ENCODE measurements at places on chromosomes 2 and 18.

GRCh38 chr2:237446338-237446665 lies 32.3 kb upstream of the COL6A3 start:
- DNase-seq, result no peak

GRCh38 chr2:100799686-100800085 lies 20.3 kb upstream of the NPAS2 start:
- DNase-seq, result no peak

GRCh38 chr2:17334300-17334699 lies 183.9 kb downstream of the RAD51AP2 start:
- DNase-seq, result no peak

GRCh38 chr2:204551512-204551863 lies 6.2 kb downstream of the PARD3B start:
- no peak for DNase-seq

DNA sequence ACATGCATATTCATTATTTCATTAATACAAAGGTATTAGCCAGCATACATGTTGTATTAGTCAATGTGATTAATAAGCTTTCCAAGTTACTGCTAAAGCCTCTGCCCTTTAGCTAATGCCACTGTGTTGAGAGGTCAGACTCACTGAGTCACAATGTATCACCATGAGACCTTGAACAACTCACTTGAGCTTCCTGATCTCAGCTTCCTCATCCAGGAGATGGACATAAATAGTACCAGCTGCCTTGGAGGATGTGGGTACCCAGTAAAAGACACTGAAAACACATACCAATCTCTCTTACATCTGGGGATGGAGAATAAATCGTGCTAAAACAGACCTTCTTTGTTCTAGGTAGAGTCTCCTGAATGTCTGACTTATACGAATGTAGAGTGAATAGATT lies 224.6 kb downstream of the EPHA4 start:
- DNase-seq, result no peak

- DNase-seq, result no peak
Observed at GRCh38 chr2:234426616-234427015, 70.3 kb downstream of the ARL4C start.

GRCh38 chr18:80200932-80201672 lies 46.2 kb downstream of the PARD6G start:
- peak; percentile 69 for DNase-seq

GRCh38 chr18:58183226-58183625 lies 139.2 kb downstream of the NEDD4L start:
- peak; percentile 75 for DNase-seq

DNA sequence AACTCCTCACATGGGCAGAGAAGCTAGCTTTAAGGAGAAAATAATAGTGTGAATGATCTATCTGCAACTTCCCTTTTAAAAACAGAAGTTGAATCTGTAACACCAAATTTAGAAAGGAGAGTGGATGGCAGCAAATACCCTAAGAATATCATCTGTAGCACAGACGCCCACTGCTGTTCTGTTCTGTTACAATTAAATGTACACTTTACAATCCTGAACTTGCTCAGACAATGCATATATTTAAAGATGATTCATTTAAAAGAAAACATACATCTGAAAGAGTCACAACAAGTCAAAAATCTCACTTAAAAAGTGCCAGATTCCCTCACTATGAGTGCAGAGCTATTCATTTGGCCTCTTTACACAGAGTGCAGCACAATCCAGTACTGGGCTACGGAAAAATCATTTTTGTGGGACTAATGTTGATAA lies 8.0 kb upstream of the SERTAD2 start:
- no peak for DNase-seq

DNA sequence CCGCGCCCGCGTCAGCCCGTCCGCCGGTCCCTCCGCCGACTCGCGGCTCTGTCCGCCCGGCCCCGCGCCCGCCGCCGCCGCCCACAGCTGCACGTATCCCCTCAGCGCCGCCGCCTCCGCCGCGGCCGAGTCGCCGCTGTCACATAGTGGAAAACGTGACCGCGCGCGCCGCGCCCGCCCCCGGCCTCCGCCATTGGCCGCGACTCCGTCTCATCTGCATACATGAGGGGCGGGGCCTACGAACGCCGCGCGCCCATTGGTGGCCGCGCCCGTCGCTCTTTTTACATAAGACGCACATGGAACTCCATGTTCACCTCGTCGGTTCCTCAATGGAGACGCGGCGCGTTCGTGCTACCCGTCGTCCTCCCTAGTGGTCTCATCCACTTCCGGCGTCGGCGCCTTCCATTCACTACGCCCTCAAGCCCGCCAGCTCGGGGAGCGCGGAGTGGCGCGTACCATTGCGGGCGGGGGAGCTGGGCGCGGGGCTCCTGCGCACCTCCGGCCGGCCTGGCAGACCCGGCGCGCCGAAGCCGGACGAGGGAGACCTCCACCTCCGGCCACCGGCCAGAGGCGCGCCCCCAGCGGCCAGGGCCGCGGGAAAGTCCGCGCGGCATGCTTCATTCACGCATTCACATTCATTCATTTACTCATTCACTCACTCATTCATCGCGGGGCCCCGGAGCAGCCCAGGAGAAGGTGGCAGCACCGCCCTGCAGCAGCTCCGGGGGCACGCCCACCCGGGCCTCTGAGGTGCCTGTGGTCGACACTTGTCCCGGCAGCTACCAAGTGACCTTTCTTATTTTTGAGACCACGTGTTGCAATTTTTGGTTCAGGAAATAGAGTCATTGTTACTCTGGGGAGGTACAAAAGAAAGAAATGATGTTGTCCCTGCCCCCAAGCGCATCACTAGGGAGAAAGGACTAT lies 502 bp upstream of the PER2 start:
- DNase-seq, result peak; percentile 93

GRCh38 chr2:129791712-129792111 lies 187.8 kb upstream of the RAB6C start:
- DNase-seq, result no peak

DNA sequence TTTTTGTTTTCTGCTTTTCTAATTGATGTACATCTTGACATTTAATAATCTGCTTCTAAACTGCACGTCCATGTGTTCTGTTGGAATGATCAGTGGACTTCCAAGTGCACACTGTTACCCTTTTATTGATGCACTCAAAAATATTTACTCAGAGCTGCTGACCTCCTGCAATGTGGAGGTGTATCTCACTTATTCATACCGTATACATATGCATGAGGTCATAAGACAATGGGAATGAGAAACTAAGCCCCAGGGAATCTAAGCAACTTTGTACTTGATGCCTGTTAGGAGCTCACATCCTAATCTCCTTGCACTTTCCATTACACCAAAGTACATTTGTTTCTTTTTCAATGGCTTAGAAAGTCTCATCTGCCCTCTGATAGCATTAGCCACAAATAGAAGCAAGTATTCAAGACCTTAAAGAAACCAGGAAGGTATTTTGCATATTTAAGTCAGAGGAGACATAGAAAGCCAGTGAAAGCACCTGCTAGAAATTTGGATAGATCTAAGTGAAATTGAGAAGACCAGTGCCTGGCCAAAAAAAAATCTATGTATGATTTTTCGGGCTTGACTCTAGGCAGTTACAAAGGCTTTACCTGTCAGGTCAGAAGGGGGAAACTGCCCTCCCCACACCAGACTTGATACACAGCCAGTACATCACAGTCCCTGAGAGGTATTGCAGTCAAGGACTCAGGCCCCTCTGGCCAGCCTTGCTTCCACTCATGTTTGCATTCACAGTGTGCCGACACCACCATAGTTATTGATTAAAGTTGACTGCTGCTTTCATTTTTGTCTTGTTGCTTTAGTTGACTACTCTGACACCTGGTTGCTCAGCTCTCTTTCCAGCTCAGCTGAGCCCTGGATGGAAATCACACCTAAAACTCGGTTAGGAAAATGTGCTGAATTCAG lies 391.7 kb upstream of the CYRIA start:
- no peak for DNase-seq

- no peak for DNase-seq
Observed at GRCh38 chr2:138497294-138497693, 4.3 kb upstream of the SPOPL start.

GRCh38 chr2:42153944-42154581 lies 15.1 kb upstream of the EML4 start:
- no peak for DNase-seq

DNA sequence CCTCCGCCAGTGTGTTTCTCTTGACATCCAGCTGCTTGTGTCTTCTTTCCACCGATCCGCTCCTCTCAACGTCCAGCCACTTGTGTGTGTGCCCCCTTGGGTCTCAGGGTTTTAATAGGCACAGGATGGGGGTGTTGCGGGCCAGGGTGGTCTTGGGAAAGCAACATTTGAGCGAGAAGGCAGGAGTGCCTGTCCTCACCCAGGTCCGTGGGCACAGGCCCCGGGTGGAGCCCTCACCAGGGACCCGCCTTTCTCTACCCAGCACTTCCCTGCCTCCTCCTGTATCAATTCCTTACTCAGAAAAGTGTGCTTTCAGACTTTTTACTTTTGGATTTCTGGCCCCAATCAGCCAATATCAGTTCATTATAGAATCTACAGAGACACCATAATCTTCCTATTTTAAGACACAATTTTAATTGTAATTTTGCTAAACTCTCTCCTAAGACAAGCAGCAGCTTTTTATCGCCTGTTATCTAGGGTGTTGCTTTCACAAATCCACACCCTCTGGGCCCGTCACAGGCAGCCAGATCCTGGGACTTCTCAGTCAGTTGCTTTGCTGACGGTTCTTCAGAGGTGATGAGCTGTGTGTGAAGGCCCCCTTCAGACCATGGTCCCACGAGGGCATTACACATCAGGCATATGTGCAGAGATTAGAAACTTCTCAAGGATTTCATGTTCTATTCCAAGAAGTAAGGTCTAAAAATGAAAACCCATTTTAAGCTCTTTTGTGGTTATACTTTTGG lies 96.0 kb upstream of the FHL2 start:
- no peak for DNase-seq

GRCh38 chr2:206218796-206219499 lies 55.5 kb upstream of the ZDBF2 start:
- no peak for DNase-seq
